Muscle of leg (tissue), 16 donors: ENCODE measurements at places on chromosomes 1 and 21. TPM values are rescaled to one million over a fixed set of nuclear protein-coding genes. Genes with fewer than 3 reads are reported as not detected.

- H3K36me3 ChIP-seq = peaks cover 28% of the 10 kb centered on the region
- peak overlapping the region; percentile 84 for H3K4me3 ChIP-seq
- no peaks in the 10 kb centered on the region for H3K27me3 ChIP-seq
- H3K27ac ChIP-seq = peak overlapping the region; percentile 97
- peak; percentile 45 for DNase-seq
- peaks cover 32% of the 10 kb centered on the region for H3K4me1 ChIP-seq
Observed at GRCh38 chr1:155309423-155310021, 856 bp downstream of the FDPS start.

DNA sequence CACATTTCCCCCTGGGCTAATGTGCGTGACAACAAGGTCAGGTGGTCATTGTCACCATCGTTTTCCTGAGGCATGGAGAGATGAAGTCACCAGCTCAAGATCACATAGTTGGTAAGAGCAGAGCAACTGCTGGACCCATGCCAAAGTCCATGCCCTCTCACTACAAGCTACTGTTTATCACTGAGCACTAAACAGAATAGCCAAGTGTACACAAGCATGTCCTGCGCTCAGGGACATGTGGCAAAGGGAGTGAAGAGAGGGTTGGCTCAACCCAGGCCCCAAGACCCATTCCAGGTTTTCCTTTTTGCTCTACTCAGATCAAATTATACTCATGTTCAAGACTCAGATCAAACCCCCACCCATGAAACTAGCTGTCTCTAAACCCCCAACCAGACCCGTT is 20.8 kb downstream of the LRRC52 start:
- H3K27ac ChIP-seq = no peak overlapping the region
- H3K4me1 ChIP-seq = peaks cover 11% of the 10 kb centered on the region
- no peaks in the 10 kb centered on the region for H3K36me3 ChIP-seq
- no peak for DNase-seq

DNA sequence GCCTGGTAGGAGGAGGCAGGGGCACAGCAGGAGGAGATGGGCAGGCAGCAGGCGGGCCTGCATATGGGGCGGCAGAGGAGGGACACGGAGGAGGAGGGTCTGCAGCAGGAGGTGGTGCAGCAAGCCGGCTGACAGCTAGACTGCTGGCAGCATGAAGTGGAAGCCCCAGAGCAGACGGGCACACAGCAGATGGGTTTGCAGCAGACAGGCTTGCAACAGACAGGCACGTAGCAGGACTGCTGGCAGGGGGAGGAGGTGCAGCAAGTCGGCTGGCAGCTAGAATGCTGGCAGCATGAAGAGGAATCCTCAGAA is 615 bp downstream of the KRTAP10-5 start:
- H3K27me3 ChIP-seq = peaks cover 10% of the 10 kb centered on the region
- no peak overlapping the region for H3K4me3 ChIP-seq
- H3K27ac ChIP-seq = no peak overlapping the region

- H3K4me1 ChIP-seq = peaks cover 18% of the 10 kb centered on the region
- H3K27me3 ChIP-seq = no peaks in the 10 kb centered on the region
- DNase-seq = peak; percentile 44
- no peaks in the 10 kb centered on the region for H3K36me3 ChIP-seq
- H3K4me3 ChIP-seq = no peak overlapping the region
Observed at GRCh38 chr1:15620155-15620545, 2.9 kb downstream of the DDI2 start.

- H3K4me3 ChIP-seq = no peak overlapping the region
- H3K27me3 ChIP-seq = no peaks in the 10 kb centered on the region
- H3K4me1 ChIP-seq = peaks cover 8% of the 10 kb centered on the region
- DNase-seq = no peak
- peaks cover 12% of the 10 kb centered on the region for H3K36me3 ChIP-seq
Observed at GRCh38 chr21:34836103-34836932, 167.5 kb downstream of the CLIC6 start.

LPAR3 gene
- total RNA-seq = 0.13 TPM

KIAA1614 gene
- total RNA-seq = 11.7 TPM
